Activated CD8-positive, alpha-beta memory T cell treated with anti-CD3 and anti-CD28 coated beads for 1 hour (primary cell): ENCODE measurements at places on chromosomes 6 and 20.

DNA sequence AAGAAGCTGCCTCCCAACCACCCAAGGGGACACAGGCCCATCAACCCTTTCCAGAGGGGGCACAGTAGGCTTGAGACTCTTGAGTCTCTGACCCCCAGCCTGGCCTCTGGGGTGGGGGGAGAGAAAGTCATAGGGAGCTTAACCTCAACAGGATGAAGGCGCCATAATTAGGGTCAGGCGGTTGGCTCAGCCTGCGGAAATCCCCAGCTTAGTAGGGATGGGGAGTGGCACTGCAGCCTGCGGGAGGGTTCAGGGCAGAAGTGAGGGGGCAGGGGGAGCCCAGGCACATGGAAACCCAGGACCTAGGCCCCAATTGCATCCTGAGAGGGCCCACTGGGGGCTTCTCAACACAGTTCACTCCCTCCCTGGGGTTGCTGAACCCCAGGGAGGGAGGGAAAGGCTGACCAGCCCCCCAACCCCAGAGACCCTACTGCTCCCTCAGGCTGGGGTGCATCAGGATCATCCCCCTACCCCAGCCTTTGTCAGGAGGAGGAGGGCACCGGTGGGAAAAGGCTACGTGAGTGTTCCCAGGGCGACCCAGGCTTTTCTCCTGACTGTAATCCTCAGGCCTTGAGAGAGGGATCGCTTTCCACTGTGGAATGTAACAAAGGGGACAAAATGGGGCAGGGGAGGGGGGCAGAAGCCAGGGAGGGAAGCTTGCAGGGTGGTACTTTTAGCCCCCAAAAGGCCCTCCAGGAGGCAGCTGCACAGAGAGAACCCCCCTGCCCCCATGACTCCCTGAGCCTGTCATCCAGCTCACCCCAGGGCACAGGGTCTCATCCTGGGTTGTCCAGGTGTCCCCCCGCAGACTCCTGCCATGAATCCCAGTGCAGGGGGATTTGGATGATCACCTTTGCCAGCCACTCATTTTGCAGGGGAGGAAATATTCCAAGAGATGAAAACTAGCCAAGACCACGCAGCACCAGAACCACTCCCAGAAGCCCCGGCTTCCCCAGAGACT lies 46.4 kb downstream of the MRPL14 start:
- DNase-seq: no peak

DNA sequence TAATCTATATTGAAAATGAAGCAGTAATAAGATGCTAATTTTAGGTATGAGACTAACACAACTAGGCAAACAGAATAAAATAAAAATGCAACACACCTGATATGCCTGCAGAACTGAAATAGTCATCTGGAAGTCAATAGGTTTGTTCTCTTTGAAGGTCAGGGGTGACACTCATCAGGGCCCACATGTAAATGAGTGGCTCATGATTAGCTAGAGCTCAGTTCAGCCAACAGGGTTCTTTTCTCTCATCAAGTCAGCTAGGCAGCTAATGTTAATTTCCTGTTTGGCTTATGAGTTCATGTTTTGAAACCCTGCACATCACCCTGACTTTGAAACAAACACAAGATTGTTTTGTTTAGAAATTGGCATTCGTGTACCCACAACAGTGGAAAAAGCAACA lies 23.8 kb downstream of the SMLR1 start:
- no peak for DNase-seq

DNA sequence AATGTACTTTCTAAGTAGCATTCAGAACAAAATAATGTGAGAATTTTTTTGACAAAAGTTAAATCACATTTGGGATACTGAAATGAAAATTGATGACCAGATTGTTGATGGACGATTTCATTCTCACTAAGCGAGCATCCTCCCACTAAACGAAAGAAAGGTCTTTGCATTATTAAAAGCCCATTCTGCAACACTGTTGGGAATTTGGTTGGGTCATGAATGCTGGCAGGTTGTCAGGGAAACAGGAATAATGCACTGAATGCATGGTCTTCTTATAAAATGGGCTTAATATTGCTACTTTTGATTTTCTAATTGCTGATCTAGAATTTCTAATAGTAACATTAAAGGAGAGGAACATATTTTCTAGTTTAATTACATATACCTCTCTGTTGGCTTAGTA lies 229.8 kb downstream of the NKAIN2 start:
- DNase-seq: no peak

GRCh38 chr20:18166241-18166881 lies 28.7 kb downstream of the KAT14 start:
- DNase-seq: no peak

DNA sequence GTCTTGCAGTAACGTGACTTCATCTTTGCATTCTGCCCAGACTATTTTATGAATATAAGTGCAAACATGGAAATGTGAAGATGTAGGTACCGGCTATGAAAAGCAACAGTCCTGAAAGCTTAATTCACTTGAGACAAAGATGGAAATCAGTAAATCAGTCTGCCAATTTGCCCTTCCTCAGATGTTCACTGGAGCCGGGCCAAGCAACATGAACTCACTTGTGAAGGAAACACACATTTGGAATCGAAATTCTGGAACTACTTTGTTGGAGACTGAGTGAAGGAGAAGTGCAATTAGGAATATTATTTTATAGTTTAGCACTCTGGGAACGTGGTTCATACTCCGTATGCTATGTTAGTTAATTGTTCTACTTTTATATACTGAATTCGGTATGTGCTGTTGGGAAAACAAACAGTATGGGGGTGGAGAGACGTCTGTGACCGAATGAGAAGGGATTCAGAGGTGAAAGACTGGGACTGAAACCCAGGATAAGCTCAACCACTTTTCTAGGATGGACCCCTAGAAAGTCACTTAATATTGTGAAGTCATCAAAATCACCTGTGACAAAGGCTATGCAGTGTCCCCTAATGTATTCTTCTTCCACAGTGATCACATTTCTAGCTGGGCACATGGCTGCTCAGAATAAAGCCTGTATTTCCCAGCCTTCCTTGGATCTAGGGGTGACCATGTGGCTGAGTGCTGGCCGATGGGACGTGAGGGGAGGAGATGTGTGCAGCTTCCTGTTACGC lies 95.5 kb downstream of the PREX1 start:
- DNase-seq: no peak

DNA sequence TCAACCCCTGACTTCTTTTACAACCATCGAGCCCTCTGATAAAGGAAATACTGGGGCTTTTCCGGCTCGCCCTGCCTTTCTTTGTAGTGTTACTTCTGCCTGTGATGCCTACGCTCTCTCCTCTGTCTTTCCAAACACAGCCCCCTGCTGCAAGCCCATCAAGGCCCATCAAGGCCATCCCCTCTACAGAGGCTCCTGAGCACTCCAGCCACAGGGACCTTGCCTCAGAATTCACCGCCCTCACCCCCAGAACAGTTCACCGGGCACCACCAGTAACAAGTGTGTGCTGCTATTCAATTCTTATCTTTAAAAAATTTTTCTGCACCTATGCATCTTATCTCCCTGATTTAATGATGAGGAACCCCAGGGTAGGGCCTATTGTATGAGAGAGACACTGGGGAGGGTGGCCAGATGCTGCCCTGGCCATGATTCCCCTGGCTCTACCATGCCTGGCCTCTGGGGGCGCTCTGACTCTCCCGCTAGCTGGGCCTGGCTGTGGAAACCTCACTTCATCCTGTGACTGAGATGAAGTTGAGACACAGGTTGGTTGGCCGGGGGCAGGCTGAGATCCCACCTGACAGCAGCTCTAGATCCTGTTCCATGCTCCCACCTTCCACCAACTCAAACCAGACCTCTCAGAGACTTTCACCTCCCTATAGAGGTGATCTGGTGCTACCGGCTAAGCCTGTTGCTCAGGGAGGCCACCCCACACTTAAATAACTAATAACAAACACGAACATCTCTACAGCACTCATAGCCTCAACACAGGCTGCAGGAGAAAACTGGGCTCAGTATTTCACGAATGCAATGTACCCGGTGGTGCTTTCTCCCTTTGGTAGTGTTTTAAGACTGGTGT lies 19.2 kb upstream of the GLP1R start:
- DNase-seq: no peak

GRCh38 chr6:124877468-124877867 lies 84.8 kb upstream of the RNF217 start:
- DNase-seq: no peak

- no peak for DNase-seq
Measured at GRCh38 chr6:154380741-154381140, 24.1 kb upstream of the IPCEF1 start.

DNA sequence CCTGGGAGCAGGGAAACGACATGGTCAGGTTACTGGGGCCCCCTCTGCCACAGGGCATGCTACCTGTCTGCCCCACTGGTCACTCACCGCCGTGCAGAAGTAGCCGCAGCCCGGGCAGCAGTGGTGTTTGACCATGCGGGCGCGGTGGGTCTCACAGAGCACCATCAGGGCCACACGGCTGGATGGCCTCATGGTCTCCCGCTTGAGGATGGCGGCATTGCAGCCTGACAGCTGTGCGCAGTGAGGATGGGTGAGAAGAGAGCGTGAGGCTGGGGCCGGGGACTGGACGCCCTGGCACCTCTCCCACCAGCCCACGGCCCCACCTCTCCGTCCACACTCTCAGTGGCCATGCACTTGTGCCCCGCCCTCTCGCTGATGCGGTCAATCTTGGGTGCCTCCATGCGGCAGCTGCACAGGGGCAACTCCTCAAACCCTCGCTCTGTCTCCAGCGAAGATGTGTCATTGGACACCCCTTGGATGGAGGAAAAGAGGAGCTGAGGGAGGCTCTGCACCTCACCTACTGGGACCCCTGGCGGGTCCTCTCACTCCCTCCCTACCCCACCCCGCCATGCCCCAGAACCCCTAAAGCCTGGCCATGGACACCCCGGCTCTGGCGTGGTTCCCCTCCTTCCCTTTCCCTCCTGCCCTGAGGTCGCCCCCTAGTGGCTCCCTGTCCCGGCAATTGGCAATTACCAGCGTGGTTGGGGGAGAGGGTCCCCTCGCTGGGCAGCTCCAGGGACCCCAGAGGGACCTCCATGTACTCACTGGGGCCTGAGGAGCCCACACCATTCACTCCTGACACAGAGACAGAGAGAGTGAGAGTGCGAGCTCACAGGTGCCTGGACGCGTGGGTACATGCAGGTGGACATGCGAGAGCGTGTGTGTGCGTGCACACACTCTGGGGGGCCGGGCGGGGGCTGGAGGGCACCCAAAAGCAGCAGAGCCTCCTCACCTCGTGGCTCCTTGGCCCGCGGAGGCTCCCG lies 8.9 kb downstream of the EHMT2 start:
- DNase-seq: peak; percentile 49

DNA sequence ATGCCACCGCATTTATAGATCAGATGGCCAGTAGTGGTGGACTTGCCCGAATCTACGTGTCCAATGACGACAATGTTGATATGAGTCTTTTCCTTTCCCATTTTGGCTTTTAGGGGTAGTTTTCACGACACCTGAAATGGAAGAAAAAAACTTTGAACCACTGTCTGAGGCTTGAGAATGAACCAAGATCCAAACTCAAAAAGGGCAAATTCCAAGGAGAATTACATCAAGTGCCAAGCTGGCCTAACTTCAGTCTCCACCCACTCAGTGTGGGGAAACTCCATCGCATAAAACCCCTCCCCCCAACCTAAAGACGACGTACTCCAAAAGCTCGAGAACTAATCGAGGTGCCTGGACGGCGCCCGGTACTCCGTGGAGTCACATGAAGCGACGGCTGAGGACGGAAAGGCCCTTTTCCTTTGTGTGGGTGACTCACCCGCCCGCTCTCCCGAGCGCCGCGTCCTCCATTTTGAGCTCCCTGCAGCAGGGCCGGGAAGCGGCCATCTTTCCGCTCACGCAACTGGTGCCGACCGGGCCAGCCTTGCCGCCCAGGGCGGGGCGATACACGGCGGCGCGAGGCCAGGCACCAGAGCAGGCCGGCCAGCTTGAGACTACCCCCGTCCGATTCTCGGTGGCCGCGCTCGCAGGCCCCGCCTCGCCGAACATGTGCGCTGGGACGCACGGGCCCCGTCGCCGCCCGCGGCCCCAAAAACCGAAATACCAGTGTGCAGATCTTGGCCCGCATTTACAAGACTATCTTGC lies 725 bp downstream of the EEF1A1 start:
- peak; percentile 54 for DNase-seq

- no peak for DNase-seq
Measured at GRCh38 chr20:24439737-24440387, 29.6 kb upstream of the SYNDIG1 start.

DNA sequence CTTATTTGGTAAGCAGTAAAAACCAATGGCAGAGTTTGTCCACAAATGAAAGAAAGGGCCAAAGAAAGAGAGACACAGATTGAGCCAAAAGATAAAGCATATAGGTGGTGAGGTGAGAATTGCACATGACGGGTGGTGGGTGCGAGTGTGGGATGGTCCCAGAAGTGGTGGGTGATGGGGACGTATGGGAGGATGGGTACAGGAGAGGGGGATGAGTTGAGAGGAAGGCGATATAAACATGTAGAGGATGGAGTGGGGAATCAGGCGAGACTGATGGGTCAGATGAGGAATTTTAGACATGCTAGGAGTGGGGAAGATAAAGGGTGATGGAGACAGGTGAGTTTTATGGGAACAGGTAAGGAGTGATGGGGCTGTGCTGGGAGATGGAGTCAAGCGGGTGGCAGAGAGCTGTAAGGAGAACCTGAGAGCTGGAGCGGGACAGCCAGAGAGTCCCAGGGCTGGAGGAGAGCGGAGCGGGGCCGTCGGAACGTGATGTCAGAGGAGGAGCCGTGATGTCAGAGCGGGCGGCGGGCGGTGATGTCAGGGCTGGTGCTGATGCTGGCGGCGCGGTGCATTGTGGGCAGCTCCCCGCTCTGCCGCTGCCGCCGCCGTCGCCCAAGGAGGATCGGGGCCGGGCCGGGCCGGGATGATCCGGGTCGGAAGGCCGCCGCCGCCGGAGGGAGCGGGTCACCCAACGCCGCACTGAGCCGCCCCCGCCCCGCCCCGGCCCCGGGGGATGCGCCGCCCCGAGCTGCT lies at the start of gene TTBK1:
Gene TTBK1, plus strand, starts transcription at position 574 of the 756 bp plus-strand sequence. CDS start 3,180 bp downstream, outside the sequence.
- DNase-seq: no peak

- peak; percentile 3 for DNase-seq
Measured at GRCh38 chr6:17156112-17156921, 54.5 kb downstream of the STMND1 start.

GRCh38 chr6:34536959-34537848 lies 18.9 kb downstream of the SPDEF start:
- no peak for DNase-seq

GRCh38 chr6:123811378-123811777 lies 7.7 kb downstream of the NKAIN2 start:
- DNase-seq: no peak

GRCh38 chr6:37050045-37050853 lies 44.8 kb downstream of the FGD2 start:
- no peak for DNase-seq

GRCh38 chr6:130943738-130944137 lies 116.5 kb downstream of the SMLR1 start:
- no peak for DNase-seq

DNA sequence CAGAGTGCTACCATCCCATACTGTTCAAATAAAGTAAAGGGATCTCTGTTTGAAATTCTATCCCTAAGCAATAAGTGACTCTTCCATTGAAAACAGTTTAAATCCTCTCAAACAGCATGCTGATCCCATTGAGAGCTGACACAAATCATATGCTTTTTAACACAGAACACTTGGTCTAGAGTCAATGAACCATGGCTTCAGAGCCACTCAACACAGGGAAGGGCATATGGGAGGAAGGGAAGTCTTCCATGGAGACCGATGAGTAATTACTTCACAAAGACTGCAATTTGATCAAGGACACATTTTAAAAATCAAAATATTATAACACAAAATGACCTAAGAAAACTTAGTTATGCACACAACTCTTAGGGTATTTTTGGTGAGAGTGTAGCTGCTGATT lies 1073.0 kb upstream of the MAP3K7 start:
- DNase-seq: no peak
